ENCODE measurements at places on chromosomes 4 and X.

DNA sequence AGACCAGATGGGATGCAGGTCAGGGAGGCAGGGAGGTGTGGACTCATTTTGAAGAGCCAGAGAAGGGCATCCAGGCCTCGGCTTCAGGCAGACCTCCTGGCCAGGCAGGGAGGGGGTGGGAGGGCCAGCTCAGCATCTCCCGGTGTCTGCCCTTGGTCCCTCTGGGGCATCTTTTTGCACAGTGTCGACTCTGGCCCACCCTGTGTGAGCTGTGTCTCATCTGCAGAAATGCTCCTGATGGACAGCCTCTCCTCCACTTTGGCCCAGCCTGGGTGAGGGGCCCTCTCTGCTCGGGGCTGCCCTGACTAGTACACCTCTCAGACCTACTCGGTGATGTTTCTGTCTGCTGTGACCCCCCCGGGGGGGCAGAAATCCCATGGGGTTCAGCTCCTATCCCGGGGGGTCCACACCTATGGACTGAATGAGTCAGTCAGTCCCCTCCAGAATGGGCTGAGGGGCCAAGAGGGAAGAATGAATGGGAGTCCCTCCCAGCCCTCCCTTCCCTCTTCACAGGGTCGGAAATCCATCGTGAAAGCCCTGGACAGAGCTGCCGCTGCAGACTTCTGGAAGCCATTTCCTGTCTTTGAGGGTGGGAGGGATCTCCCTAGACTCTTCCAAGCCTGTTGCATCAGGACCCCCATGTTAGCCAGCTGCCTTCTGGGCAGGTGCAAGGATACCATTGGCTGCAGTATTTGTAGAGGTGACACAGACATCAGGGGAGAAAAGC, 196.7 kb upstream of the PSAPL1 start:
- no peak for DNase-seq

GRCh38 chr4:24240655-24241054, 343.7 kb downstream of the DHX15 start:
- no peak for DNase-seq

- DNase-seq: no peak
These were observed 18.2 kb upstream of the TNIP3 start for GRCh38 chr4:121182296-121182695.

GRCh38 chr4:168167714-168168284, 75.5 kb downstream of the ANXA10 start:
- no peak for DNase-seq

DNA sequence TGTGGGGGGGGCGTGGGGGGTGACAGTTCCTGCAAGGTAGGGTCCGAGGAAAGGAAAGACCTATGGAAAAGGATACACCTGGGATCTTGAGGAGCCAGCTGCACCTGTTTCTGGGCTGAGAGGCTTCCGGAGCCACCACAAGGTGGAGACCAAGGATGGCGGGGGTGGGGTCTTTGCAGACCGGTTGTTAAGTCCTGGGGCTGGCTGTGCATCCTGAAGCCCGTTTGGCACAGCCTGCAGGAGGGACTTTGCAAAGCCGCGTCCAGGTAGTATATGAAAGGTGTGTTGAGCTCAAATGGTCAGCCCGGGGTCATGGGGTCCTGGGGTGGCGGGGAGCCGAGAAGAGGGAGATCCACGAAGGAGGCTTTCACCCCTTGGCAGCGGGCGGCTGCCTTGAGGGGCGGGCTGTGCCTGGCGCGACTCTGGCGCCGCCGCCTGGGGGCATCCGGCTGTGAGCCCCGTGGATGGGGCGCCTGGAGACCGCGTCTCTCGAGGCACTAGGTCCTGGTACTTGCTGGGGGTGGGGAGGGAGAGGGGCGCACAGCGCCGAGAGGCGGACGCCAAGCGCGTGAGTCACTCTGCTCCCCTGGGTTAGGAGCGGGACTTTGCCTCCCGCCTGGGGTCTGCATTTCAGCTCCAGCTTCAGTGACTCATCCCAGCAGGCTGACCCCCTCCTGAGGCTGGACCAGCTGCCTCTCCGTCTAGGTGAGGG, 58.2 kb upstream of the DYNLT3 start:
- peak; percentile 57 for DNase-seq

DNA sequence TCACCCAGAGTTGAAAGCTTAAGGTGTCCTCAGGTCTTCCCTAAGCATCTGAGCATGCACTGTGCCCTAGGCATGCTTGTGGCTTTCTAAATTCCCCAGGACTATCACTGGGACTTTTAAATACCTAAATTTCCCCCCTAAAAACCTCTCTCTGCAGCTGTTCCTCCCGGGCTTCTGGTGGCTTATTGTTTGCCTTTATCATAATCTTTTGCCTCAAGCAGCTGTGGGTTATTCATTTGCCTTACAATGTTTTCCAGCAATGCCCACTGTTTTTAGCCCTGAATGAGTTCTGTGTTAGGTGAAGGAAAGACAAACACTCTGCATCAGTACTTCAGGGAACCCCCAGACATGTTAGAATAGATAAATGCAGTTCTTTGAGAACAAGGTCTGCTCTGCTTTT, 455.0 kb downstream of the ZIC3 start:
- no peak for DNase-seq

GRCh38 chrX:68454476-68455150, 21.3 kb upstream of the OPHN1 start:
- no peak for DNase-seq

DNA sequence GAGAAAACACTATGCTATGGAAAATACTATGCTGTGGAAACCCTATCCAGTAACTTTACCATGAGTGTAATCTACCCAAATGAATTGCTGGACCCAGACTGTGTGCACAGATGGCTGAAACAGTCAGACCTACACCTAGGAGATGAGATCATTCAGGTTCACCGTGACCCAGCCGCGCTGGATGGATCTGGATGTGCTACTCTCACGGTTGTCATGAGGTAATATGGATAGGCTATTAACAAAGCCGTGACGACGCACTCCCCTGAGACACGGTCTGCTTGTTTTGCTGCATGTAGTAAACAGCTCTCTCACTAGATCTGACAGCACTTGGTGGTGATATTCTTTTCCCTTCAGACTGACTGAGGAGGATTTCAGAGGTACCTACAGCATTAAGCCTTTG, 832.5 kb upstream of the GRID2 start:
- DNase-seq: no peak

GRCh38 chrX:132539611-132540010, 50.8 kb upstream of the MBNL3 start:
- DNase-seq: no peak

DNA sequence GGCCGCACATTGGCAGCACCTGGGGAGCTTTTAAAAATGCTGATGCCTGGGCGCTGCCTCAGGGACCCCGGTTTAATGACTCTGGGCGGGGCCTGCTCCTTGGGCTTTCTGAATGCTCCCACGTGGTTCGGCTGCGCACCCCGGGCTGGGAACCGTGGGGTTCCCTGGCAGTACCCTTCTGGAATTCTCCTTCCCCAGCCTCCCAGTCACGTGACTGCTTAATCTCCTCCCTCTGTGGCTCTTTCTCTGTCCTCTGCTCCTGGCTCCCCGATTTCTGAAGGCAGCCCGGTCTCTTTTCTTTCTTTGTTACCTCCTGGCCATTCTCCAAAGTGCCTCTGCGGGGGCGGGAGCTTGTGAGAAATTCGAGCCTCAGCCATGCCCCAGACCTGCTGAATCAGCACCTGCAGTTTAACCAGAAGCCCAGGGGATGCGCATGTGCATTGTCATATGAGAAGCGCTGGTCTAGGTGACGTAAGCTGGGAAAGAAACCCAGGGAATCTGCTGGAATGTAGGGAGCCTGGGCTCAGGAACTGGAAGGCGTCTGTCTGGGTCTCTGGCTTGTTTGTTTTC, 16.6 kb downstream of the CLCN4 start:
- DNase-seq: peak; percentile 87

DNA sequence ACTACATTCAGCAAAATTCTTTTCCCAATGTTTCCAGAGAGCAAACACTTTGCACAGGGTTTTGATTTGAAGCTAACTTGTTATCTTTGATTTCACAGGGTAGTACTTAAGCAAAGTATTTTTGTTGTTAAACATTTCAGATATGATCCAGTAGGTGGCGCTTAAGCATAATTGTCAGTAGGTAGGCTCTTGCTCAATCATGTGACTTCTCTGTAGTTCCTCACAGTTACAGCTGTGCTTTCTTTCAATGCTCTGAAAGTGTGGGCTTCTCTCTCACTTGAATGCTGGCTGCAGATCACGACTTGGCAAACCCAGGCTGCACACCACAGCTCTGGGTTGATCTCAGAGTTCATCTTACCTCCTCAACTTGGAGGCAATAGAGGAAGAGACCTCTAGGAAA, 1016.5 kb downstream of the SH3BGRL start:
- DNase-seq: peak; percentile 38

- no peak for DNase-seq
These were observed 11.6 kb upstream of the BMP2K start for GRCh38 chr4:78764498-78764961.

- no peak for DNase-seq
These were observed 653 bp downstream of the BEX1 start for GRCh38 chrX:103063191-103063845.

DNA sequence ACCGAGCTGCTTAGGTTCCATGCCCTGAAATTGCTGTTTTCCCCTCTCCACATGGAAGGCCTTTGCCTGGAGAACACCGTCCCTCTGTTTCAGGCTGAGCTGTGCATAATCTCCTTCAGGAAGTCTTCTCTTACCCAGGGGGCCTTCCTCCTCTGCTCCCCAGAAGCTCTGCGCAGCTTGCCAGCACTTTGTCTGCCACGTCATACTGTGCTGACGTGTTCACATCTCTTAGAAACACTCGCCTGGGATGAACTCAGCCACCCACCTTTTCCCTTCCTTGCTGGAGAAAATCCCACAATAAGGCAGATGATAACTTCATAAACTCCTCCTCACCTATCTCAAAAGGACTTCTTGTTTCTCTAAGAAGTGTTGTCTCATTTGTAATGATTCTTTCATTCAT, 110.7 kb downstream of the ARHGAP10 start:
- no peak for DNase-seq

DNA sequence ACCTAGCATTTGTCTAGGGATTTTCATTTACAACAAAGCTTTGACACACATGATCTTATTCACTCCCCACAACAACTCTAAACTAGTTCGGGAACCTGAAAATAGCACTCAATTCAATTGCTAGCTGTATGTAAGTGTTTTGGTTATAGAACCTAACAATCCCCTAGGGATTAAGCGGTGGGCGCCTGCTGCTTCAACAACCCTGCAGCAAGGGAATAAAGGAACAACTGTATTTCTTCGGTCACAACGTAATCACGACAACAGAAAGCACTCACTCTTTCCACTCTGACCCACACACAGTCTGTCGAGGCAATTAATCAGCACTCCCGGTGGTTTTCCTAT, 674 bp upstream of the DIAPH2 start:
- no peak for DNase-seq

- no peak for DNase-seq
These were observed 5.8 kb upstream of the CDKN2AIP start for GRCh38 chr4:183438458-183439113.

- DNase-seq: no peak
These were observed 67.6 kb upstream of the GUCY1A1 start for GRCh38 chr4:155599085-155599484.

GRCh38 chrX:109398833-109399232, 83.1 kb downstream of the GUCY2F start:
- no peak for DNase-seq

GRCh38 chr4:93645120-93645519, 183.4 kb upstream of the ATOH1 start:
- DNase-seq: no peak

DNA sequence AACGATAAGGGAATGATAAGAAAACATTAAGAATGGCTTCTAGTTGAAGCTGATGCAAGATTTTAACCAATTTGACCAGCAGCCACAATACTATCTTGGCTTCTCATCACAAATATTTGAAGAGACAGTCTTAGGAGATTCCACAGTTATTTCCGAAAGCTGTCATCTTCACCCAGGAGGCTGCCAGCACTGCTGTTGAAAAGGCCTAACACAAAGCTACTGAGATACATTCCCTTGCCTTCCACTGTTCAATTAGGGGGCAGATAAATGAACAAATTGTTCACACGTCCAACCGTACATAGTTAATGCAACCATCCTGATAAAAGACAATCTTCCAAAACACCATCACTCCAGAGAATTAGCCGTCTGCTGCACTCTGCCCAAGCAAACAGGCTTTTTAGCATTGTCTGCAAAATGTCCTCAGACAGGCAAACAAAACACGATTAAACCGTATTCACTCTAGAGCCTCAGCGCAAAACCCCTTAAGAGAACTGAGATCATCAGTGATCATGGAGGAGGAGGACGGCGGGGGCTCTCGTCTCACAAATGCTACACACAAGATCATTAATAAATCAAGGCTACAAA, 189.8 kb upstream of the PSAPL1 start:
- DNase-seq: no peak

DNA sequence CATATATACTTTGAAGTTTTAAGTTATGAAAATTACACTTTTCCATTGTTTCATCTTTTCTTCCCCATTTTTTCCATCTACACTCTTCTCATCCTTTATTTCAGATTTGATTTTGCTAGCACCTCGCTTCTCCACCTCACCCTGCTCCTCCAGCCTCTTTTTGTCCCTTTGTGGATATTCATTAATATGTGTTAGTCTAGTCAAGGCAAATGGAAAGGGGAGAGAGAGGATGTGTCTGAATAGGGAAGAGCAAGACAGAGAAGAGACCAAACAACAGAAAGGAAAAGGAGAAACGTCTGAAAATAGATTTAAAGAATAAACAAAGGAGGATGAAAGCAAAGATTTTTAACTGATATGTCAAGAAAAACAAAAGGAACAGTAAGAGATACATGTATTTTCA, 24.1 kb downstream of the GPM6A start:
- DNase-seq: no peak

- DNase-seq: no peak
These were observed 76.2 kb upstream of the SCOC start for GRCh38 chr4:140297221-140297570.

GRCh38 chrX:78527263-78527662, 131.9 kb downstream of the RTL3 start:
- no peak for DNase-seq

GRCh38 chr4:53497487-53498244, 93.6 kb downstream of the LNX1 start:
- no peak for DNase-seq

- no peak for DNase-seq
These were observed 309.4 kb downstream of the ARHGAP24 start for GRCh38 chr4:85784348-85784747.

GRCh38 chrX:105017641-105018040, 202.9 kb downstream of the TEX13A start:
- no peak for DNase-seq

- DNase-seq: no peak
These were observed 336.9 kb upstream of the TRAM1L1 start for GRCh38 chr4:117422297-117422696.

- no peak for DNase-seq
These were observed 62.5 kb downstream of the RGS12 start for GRCh38 chr4:3355266-3355748.
